Nephron progenitor cell (in vitro differentiated cells): ENCODE measurements at places on chromosomes 5 and 9.

DNA sequence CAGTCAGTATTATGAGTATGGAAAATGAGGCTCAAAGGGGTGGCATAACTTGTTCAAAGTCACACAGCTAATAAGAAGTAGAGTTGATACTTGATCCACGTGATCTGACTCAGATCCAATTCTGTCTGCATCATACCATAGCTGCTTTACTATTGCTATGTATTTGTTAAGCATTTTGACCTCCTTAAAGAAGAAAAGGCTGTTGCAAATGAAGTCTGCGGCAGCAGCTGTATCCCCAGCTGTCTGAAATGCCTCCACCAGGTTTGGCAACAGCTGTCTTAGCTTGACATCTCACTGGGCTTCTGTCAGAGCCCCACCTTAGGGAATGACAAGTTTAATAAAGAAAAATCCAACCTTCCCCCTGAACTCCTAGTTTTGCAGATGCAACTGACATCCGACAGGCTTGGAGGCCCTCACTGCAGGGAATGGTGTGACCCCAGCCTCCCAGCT is 75.6 kb upstream of the SLC44A1 start:
- H3K27me3 ChIP-seq, result peaks cover 5% of the 10 kb centered on the region
- no peak overlapping the region for H3K27ac ChIP-seq
- H3K4me3 ChIP-seq, result no peak overlapping the region
- no peak for DNase-seq
- H3K36me3 ChIP-seq, result no peaks in the 10 kb centered on the region

DNA sequence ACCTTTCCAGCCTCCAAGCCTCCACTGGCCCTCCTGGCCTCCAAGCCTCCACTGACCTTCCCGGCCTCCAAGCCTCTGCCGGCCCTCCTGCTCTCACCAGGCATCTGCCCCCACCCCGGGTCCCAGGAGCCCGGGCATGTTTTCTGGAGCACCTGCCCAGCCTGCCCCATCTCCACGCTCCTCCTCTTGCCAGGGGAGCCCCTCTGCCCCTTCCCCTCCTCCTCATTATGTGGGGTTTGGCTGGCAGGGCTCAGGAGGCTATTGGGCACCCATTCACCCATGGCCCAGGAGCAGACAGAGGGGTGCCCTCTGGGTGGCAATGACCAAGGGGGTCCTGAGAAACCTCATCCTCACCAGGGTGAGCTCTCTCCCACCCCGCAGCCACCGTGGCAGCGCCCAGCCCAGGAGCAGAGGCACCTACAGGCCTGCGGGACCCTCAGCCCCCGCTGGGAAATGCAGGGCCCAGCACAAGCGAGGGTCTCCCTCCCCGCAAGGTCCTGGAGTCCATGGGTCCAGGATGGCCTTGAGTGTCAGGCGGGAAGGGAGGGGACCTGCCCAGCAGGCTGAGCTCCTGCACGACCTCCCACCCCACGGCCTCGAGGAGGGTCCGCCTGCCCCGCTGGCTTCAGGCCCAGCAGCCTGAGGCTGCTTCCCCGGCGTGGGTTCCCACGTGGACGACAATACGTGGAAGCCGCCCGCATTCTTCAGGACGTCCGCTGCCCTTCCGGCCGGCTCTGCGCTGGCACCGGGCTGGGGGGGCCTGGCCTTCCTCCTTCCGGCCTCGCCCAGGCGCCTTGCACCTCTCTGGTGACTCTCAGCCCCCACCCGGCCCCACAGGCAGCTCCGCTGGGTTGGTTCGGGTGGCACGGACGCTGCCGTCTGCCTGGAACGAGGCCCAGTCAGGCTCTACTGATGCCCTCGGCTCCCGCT is 51.4 kb upstream of the NRARP start:
- no peaks in the 10 kb centered on the region for H3K27me3 ChIP-seq
- no peaks in the 10 kb centered on the region for H3K4me1 ChIP-seq
- no peak for DNase-seq
- no peak overlapping the region for H3K4me3 ChIP-seq
- no peak overlapping the region for H3K27ac ChIP-seq

DNA sequence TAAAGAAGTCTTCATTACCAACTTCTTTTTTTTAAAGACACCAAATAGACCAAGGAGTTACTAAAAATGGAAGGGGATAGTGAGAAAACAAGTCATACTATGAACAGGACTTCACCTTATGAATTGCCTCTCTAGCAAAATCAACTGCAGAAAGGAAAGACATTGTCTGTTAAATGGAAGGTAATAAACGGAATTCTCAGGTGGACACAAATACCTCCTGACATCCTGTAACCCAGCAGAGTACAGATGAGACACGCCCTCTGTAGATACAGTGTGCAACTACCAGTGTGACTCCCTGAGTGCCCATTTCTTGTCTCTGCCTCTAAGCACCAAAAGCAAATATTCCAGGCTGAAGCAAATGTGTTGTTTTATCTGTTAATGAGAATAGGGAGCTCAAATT is 12.2 kb upstream of the PLPP1 start:
- no peak overlapping the region for H3K4me3 ChIP-seq
- H3K27ac ChIP-seq, result no peak overlapping the region
- peaks cover 5% of the 10 kb centered on the region for H3K4me1 ChIP-seq
- no peaks in the 10 kb centered on the region for H3K27me3 ChIP-seq
- H3K36me3 ChIP-seq, result no peaks in the 10 kb centered on the region

- DNase-seq, result peak; percentile 31
- H3K27ac ChIP-seq, result peak overlapping the region; percentile 97
- no peaks in the 10 kb centered on the region for H3K27me3 ChIP-seq
- H3K4me1 ChIP-seq, result peaks cover 48% of the 10 kb centered on the region
Observed at GRCh38 chr9:128882677-128883603, 1.0 kb downstream of the LRRC8A start.

- DNase-seq, result no peak
- H3K4me3 ChIP-seq, result no peak overlapping the region
- peaks cover 8% of the 10 kb centered on the region for H3K4me1 ChIP-seq
- peaks cover 9% of the 10 kb centered on the region for H3K27me3 ChIP-seq
Observed at GRCh38 chr9:341634-342421, 127.2 kb downstream of the DOCK8 start.

DNA sequence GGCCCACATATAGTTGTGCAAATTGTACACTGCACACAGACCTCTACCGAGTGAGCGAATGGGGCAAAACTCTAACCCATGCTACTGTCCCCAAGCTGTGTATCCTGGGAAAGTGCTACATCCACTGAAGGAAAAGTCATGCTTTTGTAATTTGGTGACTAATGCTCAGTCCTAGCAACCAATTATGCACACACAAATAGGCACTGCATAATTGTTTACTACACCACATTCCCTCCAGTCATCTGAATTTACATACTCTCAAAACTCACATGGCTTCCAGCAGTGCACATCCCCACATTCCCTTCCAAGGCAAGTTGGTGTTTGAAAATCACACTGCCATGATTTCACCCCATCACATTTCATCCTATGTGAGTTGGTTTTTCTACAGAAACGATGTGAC is 125.9 kb upstream of the OSMR start:
- H3K27ac ChIP-seq, result no peak overlapping the region
- no peaks in the 10 kb centered on the region for H3K36me3 ChIP-seq
- H3K4me1 ChIP-seq, result peaks cover 13% of the 10 kb centered on the region
- no peak overlapping the region for H3K4me3 ChIP-seq

DNA sequence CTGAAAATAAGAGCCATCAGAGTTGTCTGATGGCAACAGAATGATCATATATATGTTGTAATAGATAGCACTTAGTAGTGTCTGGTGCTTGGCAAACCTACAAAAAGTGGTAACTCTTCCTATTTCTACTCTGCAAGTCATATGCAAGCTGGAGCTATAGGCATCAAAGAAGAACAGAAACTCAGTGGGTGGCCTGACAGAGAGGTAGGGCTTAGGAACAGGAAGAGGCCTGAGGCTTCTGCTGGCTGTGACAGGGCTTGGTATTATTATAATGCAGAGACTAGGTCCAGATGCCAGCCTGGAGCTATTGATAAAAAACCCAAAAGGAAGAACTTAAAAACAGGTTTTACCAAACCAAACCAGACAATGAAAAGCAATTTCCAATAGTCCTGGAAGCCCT is 4.4 kb upstream of the DIAPH1 start:
- H3K27me3 ChIP-seq, result no peaks in the 10 kb centered on the region
- DNase-seq, result no peak
- peaks cover 56% of the 10 kb centered on the region for H3K36me3 ChIP-seq
- no peak overlapping the region for H3K27ac ChIP-seq
- H3K4me3 ChIP-seq, result no peak overlapping the region

- H3K36me3 ChIP-seq, result no peaks in the 10 kb centered on the region
- no peak for DNase-seq
- H3K4me3 ChIP-seq, result no peak overlapping the region
Observed at GRCh38 chr5:66744040-66744439, 147.8 kb downstream of the MAST4 start.

DNA sequence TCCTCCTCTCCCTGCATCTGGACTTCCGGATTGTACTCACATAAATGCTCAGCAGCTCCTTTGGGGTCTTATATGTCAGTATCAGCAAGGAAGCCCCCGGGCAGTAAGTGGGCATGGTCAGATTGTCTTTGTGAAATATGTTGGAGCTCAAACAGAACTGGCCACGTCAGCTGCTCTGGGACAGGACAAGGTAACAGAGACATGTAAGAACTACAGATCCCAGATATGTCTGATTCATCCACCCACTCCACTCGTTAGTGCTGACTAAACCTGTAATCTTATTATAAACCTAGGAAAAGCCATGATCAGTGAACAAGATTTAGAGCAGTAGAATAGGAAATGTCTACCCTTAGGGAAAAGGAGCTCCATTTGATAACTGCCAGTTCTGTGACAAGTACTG is 561.8 kb downstream of the CETN3 start:
- H3K4me1 ChIP-seq, result peaks cover 12% of the 10 kb centered on the region
- H3K36me3 ChIP-seq, result no peaks in the 10 kb centered on the region

DNA sequence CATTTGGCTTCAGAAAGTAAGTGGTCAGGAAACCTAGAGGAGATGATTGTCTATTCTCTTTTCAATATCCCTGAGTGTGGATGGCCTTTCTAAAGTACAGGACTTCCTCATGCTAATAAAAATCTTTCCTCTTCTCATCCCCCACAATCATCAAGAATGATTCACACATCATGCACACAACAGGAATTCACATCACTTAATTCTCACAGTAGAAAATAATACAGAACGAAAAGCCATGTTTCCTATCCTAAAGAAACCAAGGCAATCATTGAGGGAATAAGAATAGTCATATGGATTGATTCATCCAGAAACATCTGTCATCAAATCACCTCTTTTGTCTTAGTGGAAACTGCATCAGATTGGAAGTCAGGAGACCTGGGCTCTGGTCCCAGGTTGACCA is 203.1 kb upstream of the PIK3R1 start:
- no peak overlapping the region for H3K27ac ChIP-seq
- H3K4me1 ChIP-seq, result peaks cover 7% of the 10 kb centered on the region
- H3K27me3 ChIP-seq, result peaks cover 3% of the 10 kb centered on the region

DNA sequence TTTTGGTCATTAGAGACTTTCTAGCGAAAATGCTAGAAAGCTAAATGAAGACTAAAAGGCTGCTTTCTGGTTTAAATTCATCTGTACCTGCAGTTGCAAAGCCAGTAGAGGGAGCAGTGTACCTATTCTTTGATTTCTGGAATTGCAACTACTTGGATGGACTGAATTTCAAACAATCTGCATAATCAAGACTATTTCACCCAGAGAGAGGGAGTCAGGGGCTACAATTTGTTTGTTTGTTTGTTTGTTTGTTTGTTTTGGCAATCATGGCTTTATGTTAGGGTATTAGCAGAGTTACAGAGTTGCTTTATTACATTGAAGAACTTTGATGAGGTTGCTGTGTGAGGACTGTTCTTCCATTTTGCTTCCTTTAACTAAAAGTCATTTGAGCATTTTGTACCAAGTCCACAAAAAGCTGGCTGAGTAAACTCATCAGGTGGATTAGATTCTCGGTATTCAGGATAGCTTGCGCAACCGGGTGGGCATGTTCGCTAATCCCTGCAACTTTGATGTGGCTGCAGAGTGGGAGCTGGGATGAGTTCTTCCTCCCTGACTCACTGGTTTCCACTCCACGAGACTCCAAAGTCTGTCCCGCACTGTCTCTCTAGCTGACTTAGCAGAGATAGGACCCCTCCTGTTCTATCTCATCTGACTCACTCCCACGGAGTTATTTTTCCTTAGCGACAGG is 80.0 kb upstream of the TUT7 start:
- H3K27ac ChIP-seq, result peak overlapping the region; percentile 62
- peaks cover 3% of the 10 kb centered on the region for H3K27me3 ChIP-seq
- H3K4me3 ChIP-seq, result peak overlapping the region; percentile 18
- peak; percentile 24 for DNase-seq
- H3K4me1 ChIP-seq, result peaks cover 17% of the 10 kb centered on the region
- H3K36me3 ChIP-seq, result no peaks in the 10 kb centered on the region

- no peaks in the 10 kb centered on the region for H3K4me1 ChIP-seq
- H3K36me3 ChIP-seq, result peaks cover 5% of the 10 kb centered on the region
- no peak for DNase-seq
- H3K4me3 ChIP-seq, result no peak overlapping the region
- peaks cover 14% of the 10 kb centered on the region for H3K27me3 ChIP-seq
Observed at GRCh38 chr9:138114501-138115245, 237.1 kb downstream of the CACNA1B start.

DNA sequence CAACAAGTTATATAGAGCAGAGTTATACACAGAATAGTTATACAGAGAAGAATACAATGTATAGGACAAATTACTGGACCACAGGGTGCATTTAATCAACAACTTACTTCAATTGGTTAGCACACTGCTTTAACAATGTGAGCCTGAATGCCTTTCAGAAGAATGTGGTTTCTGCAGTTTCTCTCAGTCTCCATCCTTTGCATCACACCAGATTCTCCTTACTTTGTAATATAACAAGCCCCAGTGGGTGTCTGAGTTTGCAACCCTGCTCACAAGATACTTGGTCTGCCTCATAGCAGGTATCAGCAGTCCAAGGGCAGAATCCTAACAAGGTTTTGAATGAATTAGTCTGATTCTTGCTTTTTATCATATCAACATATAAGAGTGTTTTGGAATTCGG is 114.6 kb downstream of the GABRB2 start:
- DNase-seq, result no peak
- no peaks in the 10 kb centered on the region for H3K27me3 ChIP-seq
- H3K27ac ChIP-seq, result no peak overlapping the region

GRCh38 chr9:128409978-128410377 is 10.7 kb upstream of the CERCAM start:
- no peak for DNase-seq
- no peaks in the 10 kb centered on the region for H3K36me3 ChIP-seq
- H3K4me1 ChIP-seq, result peaks cover 52% of the 10 kb centered on the region

DNA sequence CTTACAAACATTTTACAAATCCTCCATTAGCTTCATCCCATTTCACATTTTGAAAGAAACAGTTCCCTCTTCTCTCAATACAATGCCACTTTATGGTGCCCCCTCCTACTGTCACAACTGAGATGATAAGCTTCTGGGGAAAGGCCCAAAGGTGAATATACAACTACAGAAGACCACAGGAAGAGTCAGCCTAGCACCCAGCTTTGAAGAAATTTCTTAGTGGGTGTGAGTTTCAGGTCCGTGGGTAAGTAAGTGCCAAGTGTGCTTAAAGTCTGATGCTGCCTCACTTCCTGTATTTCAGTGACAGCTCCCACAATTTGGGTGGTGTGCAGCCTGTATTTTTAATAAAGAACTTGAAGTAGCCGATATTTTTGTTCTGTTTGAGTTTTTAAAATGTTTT is 68.1 kb downstream of the ARHGEF28 start:
- peaks cover 14% of the 10 kb centered on the region for H3K4me1 ChIP-seq
- no peak overlapping the region for H3K4me3 ChIP-seq
- H3K36me3 ChIP-seq, result no peaks in the 10 kb centered on the region
- H3K27ac ChIP-seq, result no peak overlapping the region

GRCh38 chr5:1570975-1571374 is 47.2 kb upstream of the LPCAT1 start:
- no peak overlapping the region for H3K27ac ChIP-seq
- H3K4me1 ChIP-seq, result no peaks in the 10 kb centered on the region
- H3K4me3 ChIP-seq, result no peak overlapping the region
- peaks cover 63% of the 10 kb centered on the region for H3K36me3 ChIP-seq
- DNase-seq, result no peak
- peaks cover 2% of the 10 kb centered on the region for H3K27me3 ChIP-seq
